ENCODE measurements at places on chromosomes 12 and 14.

GRCh38 chr14:24631749-24632335 is 2.1 kb downstream of the GZMB start:
- no peak for DNase-seq

GRCh38 chr14:92688434-92689375 is 59.7 kb downstream of the LGMN start:
- DNase-seq, result no peak

DNA sequence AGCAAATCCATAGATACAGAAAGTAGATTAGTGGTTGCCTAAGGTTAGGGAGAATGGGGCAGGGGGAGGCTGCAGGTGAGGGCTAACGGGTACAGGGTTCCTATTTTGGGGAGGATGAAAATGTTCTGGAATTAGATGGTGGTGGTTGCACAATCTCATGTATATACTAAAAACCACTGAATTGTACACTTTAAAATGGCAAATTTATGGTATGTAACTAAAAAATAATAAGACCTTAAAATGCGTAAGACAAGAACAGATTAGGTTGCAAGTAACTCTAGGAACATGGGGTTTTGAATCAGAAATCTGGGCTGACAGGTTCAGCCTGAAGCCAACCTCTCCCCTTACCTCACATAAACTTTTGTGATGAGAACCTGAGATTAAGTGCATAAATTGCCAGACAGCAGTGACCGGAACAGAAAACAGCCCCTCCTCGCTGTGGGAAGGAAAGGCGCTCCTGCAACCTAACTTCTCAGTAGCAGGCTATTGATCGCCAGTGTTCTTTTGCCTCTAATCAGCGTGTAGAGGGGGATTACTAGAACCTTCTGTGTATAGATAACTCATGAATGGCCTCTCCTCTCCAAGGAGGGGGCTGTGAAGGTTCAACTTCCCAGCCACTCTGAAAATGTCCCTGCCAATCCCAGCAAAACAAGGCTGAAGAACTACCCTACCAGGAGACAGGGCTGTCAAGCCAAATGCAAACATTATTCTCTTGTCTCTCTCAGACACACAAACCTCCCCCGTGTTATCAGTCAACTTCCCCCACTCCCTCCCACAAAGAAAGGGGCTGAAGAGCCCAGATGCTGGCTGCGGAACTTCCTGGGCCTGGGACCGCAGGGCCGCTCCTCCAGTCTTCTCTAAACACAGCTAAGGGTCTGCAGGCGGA is 1.9 kb downstream of the SSH1 start:
- DNase-seq, result no peak

GRCh38 chr14:74893614-74894091 is 11.9 kb downstream of the DLST start:
- DNase-seq, result no peak

GRCh38 chr12:116545144-116545543 is 14.0 kb upstream of the MAP1LC3B2 start:
- DNase-seq, result no peak

Data from activated naive CD4-positive, alpha-beta T cell treated with Interleukin-2 at 50 U/mL for 16 hours (primary cell).